AG10803 (cell line): ENCODE measurements at places on chromosomes 3 and 15.
A peak's percentile ranks its signal among the peaks of the same experiment; 100 is the strongest.

DNA sequence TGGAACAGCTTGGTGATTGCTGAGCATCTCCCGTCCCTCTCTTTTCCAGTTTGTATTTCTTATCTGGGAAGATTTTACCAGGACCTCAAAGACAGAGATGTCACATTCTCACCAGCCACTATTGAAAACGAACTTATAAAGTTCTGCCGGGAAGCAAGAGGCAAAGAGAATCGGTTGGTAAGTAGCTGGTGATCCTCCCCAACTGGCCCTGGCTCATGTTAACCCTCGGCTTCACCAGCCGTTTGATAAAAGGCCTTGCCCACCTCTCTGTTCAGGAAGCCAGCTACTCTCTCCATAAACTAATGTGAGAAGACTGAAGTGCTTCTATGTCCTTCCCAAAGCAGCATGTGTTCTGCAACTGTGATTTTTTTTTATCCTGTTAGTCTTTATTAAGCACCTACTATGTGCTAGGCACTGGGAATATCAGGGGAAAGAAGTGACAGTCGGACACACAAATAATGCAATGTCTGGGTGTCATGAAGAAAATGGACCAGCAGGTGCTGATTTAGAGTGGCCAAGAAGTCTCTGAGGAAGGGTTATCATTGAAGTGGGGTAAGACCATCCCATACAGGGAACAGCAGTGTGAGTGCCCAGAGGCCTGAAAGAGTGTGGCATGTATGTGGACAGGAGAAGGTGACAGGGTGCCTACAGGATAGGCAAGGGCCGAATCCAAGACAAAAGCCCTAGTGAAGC, 1.2 kb downstream of the MANF start:
- no peak for DNase-seq

DNA sequence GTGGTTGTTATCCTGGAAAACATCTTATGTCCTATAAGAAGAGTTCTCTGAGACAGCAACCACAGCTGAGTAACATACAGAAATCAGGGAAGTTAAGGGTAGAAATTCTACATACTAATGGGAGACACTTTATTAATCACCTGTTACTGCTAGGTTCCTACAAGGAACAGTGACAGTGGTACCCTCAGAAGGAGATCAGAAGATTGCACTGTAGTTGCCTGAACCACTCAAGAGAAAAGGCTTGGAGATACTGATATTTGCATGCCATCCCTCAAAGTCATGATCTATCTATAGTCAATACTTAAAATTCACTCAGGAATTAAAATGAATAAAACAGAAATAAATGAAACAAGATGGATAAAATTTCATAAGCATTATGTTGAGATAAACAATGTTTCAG, 136.0 kb downstream of the LMLN start:
- no peak for DNase-seq

GRCh38 chr3:66885326-66886000, 112.6 kb upstream of the KBTBD8 start:
- DNase-seq: peak; percentile 35

DNA sequence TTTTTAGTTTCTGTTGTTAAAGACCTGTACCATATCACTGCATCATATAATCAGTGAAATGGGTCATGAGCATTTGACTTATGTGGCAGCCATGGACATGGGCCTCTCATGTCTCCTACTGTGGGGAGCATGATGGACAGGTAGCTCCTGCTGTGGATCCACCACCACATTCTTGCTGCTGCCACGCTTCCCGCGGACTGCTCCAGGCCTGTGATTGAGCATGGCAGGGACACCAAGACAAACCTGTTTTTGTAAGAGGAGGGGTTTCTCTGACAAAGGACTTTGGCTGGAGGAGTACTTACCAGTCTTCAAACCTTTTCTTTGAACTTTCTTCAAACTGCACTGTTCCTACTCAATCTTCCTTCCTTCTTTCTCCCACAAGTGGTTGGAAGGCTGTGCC, 17.9 kb upstream of the P2RY14 start:
- no peak for DNase-seq

GRCh38 chr3:194761384-194761783, 75.7 kb downstream of the FAM43A start:
- no peak for DNase-seq

DNA sequence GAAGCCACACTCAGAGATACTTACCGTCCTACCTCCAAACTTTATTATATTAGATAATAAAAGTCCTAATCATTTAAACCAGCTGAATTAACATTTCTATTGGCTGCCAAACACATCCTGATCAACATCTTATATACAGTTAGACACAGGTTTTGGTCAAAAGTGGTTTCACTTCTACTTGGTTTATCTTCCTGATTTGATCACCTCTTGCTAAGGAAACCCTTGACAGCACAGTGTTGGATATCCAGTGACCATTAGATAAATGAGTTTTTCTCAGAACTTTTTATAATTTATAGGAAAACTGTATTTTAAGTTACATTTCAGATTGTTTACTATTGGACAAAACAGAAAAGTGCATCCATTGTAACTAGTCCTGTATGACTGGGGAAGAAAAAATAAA, 198.4 kb upstream of the NR2F2 start:
- DNase-seq: no peak

- peak; percentile 68 for DNase-seq
These were observed 187.1 kb downstream of the FMN1 start for GRCh38 chr15:33007303-33007855.

- DNase-seq: no peak
These were observed 83.8 kb downstream of the SEMA5B start for GRCh38 chr3:122943828-122944190.

GRCh38 chr3:159805411-159805772, 183.2 kb upstream of the IL12A start:
- no peak for DNase-seq
